Astrocyte of the spinal cord (primary cell): ENCODE measurements at places on chromosomes 11 and 22.

DNA sequence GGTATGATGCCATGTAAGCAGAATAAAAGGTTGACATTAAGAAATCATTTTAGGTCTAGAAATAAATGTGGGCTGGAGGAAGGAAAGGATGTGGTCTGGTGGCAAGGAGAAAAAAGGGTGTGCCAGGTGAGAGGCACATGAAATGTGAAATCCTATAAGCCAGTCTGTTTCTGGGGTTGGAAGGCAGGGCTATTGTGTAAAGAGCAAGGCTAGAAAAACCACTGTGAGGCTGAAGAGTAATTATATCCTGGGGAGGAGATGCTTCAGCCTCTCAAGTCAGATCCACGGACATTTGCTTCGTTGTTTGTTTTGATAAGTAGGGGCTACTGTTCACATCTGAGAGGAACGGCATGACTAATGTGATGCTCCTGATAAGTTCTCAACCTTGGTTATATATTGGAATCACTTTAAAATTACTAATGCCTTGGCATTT is 77.5 kb upstream of the CTSC start:
- peak; percentile 27 for DNase-seq

DNA sequence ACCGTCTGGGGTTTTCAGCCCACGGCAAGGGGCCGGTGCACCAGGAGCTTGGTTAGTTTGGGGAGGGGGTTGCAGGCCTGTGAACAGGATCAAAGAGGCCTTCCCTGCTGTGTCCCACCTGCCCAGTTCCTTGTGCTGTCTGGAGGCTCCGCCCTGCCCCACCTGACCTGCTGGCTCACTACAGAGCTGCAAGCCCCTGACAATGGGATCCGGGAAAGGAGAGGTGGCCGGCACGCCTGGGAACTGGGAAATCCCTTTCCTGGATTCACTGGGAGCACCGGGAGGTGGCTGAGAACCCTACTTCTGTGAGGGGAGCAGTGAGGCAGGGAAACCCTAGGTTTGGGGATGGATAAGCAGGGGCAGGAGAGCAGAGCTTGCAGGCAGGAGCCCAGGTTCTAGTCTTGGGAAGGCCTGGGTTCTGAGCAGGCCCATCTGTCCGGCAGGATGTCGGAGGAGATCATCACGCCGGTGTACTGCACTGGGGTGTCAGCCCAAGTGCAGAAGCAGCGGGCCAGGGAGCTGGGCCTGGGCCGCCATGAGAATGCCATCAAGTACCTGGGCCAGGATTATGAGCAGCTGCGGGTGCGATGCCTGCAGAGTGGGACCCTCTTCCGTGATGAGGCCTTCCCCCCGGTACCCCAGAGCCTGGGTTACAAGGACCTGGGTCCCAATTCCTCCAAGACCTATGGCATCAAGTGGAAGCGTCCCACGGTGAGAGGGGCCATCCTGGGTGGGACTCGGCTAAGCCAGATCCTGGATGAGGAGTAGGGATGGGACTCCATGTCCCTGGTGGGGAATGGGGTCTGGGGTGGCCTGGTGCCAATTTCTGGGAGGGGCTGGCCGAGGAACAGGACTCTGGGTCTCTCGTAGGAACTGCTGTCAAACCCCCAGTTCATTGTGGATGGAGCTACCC is 786 bp downstream of the CAPN1 start:
- DNase-seq = no peak

GRCh38 chr22:29375398-29376076 is 12.8 kb downstream of the AP1B1 start:
- DNase-seq = no peak

- no peak for DNase-seq
These were observed 5.0 kb upstream of the SLC1A2 start for GRCh38 chr11:35424157-35424940.

DNA sequence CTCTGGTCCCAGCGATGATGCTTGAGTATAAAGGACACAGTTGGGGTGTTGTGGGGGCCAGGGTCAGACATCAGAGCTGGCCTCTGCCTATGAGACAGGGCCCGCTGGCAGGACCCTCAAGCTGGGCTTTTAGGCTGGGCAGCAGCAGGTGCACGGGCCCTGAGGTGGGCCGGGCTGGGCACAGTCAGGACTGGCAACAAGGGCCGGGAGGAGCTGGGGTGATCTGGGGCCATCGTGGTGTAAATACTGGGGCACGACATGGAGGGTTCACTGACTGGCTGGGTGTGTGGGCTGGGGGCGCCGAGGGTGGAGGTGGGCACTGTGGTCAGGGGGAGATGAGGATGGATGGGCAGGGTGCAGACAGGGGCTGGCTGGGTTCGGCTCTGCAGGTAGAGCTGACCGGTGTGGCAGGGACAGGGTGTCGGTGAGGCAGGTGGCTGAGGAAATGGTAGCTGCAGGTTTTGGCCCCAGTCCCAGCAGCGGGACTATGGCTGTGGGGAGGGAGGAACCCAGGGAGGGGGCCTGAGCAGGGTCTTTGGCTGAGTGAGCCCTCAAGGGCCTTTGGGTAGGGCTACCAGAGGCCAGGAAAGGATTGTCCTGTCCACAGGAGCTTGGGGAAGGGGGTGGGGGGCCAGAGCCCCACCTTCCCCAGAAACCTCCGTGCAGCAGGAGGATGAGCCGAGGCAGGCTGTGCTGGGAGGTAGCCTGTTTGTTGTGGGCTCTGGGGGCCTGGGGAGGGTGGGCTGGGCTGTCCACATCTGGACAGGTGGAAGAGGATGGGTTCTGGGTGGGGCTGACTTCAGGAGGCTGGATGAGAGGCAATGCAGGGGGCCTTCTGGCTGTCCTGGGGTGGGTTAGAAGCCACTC is 81.4 kb downstream of the KCNQ1 start:
- DNase-seq = no peak

DNA sequence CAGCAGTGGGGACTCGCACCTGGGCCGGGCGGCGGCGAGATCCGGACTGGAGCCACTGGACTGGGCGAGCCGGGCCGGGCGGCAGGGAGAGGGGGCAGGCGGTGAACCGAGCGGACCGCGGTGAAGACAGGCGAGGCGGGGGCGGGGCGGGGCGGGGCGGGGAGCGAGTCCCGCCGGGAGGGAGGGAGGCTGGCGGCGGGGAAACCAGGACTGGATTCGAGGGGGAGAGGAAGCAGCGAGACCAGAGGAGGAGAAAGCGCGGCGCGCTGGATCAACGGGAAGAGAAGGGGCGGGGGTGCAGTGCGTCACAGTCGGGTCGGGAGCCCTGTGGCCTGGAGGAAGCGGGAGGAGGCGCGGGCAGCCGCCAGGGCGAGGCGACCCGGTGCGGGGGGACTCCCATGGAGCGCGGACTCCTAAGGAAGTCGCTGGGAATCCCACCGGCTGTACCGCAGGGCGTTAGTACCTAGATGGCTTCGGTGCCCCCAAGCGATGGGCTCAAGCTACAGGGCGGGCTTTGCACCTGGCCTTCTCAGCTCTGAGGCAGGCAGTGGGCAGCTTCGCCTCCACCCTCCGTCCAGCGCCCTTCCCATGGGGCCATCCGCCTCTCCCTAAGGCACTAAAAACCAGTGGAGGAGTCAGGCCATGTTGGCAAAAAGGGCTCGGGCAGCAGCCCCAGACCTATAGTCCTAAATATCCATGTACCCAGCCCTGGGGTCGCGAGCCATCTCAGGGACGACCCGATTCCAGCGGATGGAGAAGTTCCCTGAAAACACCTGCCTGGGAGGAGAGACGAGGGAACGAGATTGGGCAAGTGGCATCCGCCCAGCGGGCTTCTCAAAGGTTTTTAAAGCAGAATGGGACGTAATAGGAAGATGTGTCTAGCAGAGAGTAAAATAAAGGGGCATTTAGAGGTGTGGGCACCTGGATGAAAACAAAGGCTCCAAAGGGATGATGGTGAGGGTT is at the start of gene TMEM121B:
TMEM121B (minus strand) TSS at position 128 of the 963 bp plus-strand sequence. CDS start 233 bp downstream, outside the sequence.
- peak; percentile 39 for DNase-seq

GRCh38 chr22:32327066-32327465 is 30.6 kb upstream of the RFPL3 start:
- DNase-seq = no peak

DNA sequence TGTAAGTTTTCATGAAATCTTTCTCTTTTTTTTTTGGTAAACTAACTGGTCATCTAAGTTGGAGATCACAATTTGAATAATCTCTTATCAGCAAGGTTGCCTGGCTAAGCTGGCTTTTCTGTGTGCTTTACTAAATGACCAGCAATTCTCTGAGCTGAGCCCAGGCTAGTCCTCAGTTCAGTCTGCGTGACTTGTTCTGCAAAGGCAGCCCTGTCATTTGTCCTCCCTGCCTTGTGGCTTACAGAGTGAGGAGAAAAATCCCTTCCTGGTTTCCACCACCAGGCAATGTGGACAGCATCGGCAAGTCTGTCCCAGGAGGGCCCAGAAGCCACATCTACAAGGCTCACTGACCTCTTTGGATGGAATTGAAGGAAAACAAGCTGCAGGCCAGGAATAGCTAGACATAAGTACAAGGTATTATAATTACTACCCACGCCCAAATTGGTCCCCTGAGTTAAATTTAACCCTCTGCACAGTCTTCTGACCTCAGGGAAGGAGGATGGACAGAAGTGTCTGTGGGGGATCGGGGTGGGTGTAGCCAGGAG is 108.6 kb downstream of the SCN3B start:
- DNase-seq = no peak

DNA sequence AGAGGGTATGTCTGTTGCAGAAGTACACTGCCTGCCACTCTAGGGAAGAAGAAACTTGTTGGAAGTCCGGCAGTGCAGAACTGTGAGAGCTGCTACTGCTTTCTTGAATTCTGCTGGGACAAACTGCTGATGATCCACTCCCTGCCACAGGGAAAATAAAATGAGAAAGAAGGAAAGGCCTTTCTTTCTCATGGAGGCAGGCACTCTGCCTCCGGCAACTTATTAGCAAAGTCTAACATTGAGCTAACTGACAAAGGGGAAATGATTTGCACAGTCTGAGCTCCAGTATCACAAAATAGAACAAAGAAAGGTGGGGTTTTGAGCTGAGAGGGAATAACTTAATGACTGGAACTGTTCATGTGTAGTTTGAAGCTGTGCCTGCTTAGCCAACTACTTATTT is 134.6 kb downstream of the AASDHPPT start:
- no peak for DNase-seq

GRCh38 chr22:17155941-17156340 is 3.1 kb downstream of the HDHD5 start:
- DNase-seq = no peak

DNA sequence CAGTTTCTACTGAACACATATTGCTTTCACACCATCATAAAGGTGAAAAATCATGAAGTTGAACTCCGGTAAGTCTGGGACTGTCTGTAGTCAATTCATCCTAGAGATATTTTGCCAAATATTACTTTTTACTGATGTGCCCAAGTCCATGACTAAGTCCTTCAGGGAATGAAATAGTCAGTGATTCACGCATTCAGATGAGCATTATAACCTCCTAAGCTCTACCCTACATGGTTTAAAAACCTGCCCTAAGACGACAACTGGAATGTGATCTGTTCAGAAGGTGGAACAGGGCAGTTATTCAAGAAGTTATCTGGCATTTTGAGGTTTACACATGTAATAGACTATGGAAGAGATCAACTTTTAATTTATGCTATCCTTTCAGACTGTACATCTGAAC is 125.6 kb downstream of the TRPC6 start:
- peak; percentile 44 for DNase-seq

DNA sequence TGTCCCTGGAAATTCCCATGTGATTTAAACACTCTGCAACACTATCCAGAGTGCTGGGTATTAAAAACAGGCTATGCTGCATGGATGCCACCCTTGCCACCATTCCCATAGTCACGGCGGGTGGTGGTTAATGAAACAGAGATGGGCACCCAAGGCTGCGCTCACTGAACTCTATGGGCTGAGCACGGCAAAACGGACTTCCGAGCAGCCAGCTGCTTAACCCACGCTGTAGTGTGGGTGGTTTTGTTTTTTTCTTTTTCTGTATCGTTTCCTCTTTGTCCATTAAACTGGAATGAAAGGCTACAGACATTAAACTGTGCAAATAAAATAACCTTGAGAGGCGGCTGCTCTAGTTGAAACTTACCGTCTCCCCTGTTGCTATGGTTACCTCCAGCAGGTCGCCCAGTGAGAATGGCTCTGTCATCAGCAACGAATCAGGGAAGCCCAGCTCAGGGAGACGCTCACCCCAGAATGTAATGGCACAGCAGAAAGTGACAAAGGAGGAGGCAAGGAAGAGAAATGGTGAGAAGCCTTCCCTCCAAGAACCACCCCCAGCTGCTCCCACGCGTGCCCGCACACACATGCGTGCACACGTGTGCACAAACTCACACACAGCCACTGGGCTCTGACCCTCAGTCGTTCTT is 102.1 kb downstream of the C11orf91 start:
- no peak for DNase-seq

GRCh38 chr11:58525037-58525614 is 17.2 kb upstream of the OR5B21 start:
- no peak for DNase-seq

DNA sequence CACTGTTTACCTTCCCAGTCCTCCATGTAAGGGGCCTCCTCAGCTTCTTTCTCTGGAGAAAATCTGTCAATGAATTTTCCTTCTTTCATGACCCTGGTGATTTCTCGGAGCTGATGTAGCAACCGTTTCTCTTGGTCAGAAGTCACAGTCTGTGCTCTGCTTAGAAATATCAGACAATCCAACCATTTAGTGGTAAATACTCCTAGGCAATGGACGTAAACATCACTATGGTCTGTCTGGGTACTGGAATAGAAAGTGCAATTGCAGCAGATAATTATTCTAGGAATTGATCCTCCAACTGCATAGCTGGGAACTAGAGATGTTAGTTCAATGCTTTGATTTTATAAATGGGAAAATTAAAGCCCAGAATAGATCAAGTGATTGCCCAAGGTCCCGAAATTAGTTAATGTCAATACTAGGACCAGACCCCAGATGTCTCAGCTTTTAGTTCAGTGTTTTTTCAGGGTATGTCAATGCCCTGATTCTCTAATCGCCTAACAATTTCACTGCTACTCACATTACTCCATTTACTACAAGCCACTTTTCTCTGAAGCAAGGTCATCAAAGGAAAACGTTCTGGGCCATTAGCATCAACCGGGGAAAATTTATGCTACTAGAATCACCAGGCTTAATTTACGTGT is 42.1 kb downstream of the RIC3 start:
- no peak for DNase-seq

- DNase-seq = peak; percentile 13
These were observed 174.1 kb downstream of the TTC28 start for GRCh38 chr22:28505416-28506149.

GRCh38 chr11:122204206-122204605 is 88.2 kb upstream of the BLID start:
- DNase-seq = peak; percentile 55

GRCh38 chr11:126592496-126593410 is 237.3 kb downstream of the ST3GAL4 start:
- no peak for DNase-seq

- DNase-seq = no peak
These were observed 103.7 kb downstream of the CTTN start for GRCh38 chr11:70501933-70502540.

DNA sequence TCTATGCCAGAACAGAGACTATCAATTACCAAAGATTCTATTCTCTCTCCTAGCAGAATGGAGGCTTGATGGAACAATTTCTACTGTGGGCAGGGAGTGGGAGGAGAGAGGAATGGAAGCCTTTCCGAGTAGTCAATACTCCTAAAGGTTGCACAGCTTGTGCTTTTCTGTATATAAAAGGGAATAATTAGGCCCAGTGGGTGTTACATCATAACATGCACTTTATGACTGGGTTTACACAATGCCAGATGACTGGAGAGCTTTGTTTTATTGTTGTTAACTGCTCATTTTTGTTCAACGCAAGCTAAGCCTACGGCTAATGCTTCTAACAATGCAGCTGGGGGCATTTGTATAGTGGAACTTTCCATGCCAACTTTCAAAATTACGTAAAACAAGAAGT is 2237.9 kb upstream of the RAG2 start:
- no peak for DNase-seq
